ENCODE measurements at places on chromosomes 3 and 15.

- no peak for DNase-seq
Observed at GRCh38 chr3:108183181-108183580, 39.0 kb downstream of the IFT57 start.

DNA sequence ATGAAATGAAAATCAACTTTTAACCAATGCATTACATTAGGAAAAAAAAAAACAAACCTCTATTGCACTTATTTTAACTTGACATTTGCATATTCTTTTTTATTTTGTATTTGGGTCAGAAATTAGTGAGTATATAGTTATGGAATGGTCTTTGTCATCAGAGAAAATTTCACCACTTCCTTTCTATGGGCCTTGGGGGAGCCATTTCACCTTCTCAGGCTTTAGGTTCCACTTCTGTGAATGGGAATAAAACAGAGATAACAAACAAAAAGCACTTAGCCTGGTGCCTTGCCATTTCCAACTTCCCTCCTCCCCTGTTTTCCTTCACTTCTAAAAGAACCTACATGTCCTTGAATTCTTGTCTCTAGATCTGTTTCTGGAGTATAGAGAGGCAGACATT lies 168.0 kb upstream of the STT3B start:
- DNase-seq: no peak

GRCh38 chr3:140250010-140250855 lies 315.2 kb downstream of the CLSTN2 start:
- no peak for DNase-seq

GRCh38 chr15:50884540-50884939 lies 23.9 kb upstream of the AP4E1 start:
- no peak for DNase-seq

GRCh38 chr15:62899090-62899493 lies 143.5 kb upstream of the TPM1 start:
- no peak for DNase-seq

Measured in stimulated activated CD4-positive, alpha-beta T cell treated with anti-CD3 and anti-CD28 coated beads, TNF-alpha, amount 100 ng/mL, for 1 hour (primary cell).